ENCODE measurements at places on chromosomes 12 and 14.

GRCh38 chr12:1525858-1526257, 68.5 kb downstream of the FBXL14 start:
- DNase-seq: no peak

- DNase-seq: no peak
These were observed 407.7 kb upstream of the OR4E1 start for GRCh38 chr14:22081337-22081736.

DNA sequence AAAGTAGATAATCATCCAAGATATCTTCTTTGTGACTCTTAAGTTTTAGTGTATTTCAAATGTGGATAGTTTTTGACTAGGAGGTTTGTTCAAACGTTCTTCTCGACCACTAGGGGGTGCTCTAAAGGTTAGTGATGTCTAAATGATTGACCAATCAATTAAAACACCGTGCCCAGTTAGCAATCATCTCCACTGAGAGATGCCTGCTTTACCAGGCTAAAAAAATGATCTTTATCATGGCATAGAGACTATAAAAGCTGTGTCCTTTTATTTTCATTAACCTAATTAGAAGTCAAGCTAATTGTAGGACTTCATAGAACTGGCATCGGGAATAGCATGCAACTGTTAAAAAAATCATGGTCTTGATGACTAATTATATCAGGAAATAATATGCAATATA, 153.9 kb downstream of the PRKCH start:
- DNase-seq: no peak

DNA sequence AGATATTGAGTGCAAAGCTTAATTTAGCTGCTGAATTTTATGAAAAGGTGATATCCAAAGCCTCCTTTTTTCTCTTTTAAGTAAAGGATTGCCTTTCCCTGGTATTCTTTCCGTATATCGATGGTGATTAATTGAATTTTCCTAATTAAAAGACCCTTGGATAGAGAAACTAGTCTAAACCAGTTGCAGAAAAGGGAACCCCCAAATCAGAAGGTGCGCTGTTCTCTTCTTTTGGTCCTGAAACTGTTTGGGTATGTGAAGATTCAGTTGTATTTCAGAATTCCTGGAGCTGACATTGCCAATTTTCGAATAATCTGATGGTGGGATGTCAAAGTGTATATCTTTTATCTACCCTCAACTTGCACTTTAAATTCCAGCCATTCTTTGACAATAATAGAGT, 1.9 kb downstream of the GPHN start:
- no peak for DNase-seq

GRCh38 chr12:112676507-112676906, 115.0 kb upstream of the RPH3A start:
- DNase-seq: no peak

DNA sequence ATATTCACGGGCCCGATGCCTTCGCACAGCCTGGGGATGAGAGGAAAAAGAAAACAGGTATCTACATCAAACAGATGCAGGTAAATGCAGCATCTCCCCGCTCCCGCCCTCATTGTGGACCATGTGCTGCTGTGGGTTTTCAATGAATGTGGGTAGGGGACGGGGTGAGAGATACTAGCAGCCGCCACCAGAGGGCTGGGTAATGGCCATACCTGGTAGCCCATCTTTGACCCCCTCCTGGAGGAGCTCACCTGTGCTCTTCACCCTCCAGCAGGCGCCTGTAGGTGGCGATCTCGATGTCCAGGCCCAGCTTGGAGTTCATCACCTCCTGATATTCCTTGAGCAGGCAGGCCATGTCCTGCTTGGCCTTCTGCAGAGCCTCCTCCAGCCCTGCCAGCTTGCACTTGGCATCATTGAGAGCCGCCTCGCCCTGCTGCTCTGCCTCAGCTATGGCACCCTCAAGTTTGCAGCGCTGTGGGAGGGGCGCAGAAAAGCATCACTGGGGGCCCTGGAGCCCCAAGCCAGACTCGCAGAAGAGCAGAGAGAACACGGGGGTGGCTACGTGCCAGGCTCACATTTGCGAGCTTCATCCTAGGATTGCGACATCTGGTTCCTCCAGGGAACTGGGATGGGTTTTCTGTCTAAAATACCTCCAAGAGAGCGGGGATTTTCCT, 10.2 kb downstream of the KRT82 start:
- DNase-seq: no peak

DNA sequence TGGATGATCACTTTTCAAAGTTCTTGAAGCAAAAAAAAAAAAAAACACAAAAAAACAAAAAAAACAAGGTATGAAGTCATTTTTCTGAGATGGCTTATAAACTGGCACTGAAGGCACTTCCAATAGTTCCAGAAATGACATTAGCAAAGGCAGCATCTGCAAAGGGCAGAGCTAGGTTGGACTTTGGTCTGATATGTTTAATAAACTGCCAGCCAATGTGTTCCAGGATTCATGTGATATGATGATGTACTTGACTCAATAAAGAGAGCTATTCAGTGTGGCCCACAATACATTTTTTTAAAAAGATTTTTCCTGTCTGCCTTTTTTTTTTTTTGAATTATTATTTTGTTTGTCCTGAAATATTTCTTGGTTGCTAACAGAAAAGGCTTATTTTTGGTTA, 79.6 kb downstream of the VRK1 start:
- no peak for DNase-seq

DNA sequence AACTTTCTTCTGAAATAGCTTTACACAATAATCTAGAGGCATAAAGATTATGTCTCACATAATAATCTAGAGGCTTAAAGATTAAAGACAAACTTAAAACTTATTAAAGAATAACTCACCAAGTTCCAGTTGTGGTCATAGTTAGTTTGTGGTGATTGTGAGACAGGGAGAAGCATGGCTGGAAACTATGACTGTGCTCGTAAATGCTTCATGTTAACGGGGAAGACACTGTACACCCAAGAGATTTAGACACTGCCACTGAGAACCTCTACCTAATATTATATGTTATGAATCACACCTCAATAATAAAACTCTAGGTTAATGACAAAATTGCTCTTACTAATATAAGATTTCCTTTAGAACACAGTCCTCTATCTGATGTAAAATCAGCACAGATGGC, 541.6 kb downstream of the TMEM121 start:
- no peak for DNase-seq

DNA sequence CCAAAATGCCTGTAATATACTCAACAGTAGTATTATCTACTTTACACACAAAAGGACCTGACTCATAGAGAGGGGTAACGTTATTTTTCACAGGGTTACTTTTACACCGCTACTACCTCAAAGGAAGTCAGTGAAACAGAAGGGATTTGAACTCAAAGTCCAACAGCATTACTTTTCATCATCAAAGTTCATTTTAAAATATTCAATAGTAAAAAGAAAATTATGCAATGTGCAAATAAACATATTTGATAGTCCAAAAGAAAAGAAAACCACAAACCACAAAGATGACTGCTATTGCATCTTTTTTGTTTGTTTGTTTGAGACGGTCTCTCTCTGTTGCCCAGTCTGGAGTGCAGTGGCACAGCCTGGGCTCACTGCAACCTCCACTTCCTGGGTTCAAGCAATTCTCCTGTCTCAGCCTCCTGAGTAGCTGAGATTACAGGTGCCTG, 15.5 kb downstream of the KIF21A start:
- DNase-seq: no peak

DNA sequence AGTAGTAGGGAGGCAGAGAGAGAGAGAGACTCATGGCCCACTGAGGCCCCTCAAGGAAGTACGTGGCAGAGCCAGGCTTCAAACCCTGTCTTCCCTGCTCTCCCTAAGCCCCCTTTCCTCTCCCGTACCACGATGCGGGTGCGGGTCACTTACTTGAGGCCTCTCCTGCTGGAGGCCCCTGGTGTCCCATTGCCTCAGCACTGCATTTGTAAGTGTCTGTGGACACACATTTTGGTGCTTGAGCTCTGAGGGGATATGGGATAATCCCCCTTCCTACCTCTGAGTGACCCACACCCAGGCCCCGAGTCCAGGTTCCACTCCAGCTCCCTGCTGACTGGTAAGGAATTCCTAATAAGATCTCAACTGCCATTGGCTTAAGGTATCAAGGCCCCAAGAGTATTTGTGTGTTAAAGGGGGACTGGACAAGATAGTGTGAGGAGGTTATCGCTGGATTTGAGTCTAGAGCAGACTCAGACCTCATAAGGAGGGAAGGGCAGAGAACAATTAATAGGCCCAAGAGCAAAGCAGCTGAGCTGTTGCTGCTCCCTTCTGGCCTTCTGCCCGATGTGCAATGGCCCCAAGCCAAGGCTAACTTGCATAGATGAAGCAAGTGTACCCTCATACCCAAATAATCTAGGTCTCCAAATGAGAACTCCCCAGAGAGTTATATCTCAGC, 71.9 kb downstream of the CRACR2A start:
- no peak for DNase-seq

Data from stimulated activated CD8-positive, alpha-beta memory T cell treated with anti-CD3 and anti-CD28 coated beads, Interleukin-15, amount 100 ng/mL, for 1 hour (primary cell).